ENCODE measurements at places on chromosomes 12 and 14. TPM values are rescaled to one million over a fixed set of nuclear protein-coding genes. Genes with fewer than 3 reads are reported as not detected.
A peak's percentile ranks its signal among the peaks of the same experiment; 100 is the strongest.

GRCh38 chr14:105664691-105665090 lies 138.3 kb downstream of the TMEM121 start:
- DNase-seq, result no peak

DNA sequence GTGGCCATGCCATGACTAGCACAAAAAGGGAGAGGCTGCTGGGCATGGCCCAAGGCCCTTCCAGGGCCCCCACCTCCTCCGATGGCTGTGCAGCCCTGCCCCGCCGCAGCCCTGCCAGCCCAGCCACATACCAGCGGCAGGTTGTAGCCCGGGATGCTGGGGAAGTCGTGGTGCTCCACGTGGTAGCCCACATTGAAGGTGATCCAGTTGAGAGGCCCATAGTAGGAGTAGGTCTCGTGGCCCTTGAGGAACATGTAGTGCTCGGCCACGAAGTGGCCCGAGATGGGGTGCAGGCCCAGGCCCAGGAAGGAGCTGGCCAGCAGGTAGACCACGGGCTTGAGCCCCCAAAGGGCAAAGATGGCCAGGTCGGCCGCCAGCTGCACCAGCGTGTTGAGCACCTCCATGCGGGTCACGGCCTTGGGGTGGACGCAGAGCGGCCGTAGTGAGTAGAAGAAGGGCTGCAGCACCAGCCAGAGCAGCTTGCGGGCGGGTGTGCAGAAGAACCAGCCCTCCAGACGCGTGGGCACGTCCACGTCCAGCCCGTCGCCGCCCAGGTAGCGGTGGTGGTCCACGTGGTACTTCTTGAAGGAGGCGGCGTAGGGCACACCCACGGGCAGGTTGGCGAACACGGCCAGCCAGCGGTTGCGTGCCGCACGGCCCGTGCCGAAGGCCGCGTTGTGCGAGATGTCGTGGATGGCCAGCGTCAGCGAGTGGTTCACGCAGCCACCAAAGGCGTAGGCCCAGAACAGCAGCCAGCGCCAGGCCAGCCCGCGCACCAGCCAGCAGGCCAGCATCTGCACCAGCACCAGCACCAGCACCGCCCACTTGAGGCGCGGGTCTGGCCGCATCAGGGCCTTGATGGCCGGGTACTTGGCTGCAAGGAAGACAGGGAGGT lies 10.4 kb downstream of the DEGS2 start:
- DNase-seq, result no peak

DNA sequence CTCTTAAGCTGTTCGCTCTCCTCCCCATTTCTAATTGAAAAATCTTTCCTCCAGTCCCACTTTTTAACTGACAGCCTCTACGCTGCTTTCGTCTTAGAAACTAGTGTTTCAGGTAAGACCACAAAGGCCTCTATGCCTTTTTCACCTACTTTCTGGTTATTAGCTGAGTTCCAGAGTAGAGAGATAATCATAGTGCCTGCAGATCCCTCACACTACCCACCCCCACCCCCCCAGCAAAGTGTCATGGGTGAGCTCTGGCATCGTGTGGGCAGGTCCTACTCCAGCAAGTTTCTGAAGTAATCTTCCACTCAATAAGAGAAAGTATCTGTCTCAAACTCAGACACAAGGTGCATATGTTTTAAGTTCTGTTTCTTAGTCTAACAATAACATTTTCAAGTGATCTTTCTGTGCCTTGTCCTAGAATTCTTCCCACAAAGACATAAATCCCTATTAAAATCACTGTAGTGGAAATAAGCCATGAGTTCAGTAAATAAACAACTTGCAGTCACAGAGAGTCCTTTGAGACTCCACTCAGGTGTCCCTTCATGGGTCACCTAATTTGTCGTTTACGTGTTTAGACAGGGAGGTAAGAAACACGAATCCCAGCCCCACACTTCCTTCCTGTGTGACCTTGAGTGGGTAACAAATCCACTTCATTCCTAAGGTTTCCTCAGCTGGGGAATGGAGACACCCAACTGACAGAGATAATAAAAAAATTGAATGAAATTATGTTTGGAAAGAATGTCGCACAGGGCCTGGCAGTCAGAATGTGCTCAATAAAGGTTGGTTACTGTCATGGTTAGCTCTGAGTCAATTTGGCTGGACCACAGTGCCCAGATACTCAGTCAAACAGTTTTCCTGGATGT lies 228.9 kb upstream of the CAND1 start:
- peak; percentile 1 for DNase-seq

GRCh38 chr12:50404307-50404706 lies 3.6 kb downstream of the LARP4 start:
- no peak for DNase-seq

DNA sequence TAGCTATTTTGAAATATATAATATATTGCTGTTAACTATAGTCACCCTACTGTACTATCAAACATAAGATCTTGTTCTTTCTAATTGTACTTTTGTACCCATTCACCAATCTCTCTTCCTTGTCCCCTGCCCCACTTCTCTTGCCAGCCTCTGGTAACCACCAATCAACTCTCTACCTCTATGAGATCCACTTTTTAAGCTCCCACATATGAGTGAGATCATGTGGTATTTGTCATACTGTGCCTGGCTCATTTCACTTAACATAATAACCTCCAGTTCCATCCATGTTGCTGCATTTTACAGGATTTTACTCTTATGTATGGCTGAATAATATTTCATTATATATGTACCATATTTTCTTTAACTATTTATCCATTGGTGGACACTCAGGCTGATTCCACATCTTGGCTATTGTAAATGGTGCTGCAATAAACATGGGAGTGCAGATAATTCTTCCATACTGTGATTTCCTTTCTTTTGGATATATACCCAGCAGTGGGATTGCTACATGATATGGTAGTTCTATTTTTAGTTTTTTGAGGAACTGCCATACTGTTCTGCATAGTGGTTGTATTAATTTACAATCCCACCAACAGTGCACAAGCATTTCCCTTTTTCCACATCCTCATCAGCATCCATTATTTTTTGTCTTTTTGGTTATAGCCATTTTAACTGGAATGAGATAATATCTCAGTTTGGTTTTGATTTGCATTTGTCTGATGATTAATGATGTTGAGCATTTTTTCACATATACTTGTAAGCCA lies 33.5 kb upstream of the SPIC start:
- no peak for DNase-seq

DNA sequence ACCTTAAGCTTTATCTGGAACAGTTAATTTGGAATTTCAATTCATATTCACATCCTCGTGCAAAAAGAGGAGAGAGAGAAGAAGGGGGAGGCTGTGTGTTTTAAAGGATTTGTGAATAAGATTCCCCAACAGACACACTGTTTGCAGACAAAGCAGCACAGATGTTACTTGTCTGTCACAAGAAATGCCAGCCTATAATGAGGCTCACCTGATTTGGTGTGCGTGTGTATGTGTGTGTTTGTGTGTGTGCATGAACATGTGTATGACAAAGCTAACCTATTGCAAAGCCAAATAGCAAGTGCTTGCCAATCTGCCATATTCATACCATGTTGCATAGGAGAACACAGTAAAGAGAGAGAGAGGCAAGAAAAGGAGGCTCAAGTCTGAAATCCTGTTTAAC lies 361.6 kb upstream of the NOVA1 start:
- no peak for DNase-seq

- DNase-seq, result no peak
Observed at GRCh38 chr12:44157359-44157758, 321.5 kb downstream of the TMEM117 start.

- no peak for DNase-seq
Observed at GRCh38 chr12:32559434-32559833, 119.7 kb upstream of the DNM1L start.

DNA sequence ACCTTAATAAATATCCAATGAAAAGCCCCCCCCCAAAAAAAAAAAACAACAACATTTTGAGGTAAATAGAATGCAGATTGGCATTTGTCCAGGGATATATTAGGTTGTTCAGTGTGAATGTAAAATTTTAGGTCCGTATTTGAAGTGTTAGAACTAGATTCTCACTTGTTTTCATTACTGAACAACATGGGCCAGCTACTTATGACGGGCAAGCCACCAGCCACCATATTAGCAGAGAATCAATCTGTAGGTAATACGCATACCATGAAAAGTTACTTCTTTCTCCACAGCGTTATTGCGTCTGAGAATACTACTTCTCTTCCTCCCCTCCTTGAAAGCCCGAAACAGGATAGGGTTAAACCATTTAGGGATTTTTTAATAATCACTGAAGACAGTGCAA lies 5.4 kb downstream of the FLRT2 start:
- peak; percentile 35 for DNase-seq

- peak; percentile 85 for DNase-seq
Observed at GRCh38 chr12:114136631-114137030, 170.5 kb upstream of the RBM19 start.

TRAFD1 gene
- total RNA-seq, result 37.0 TPM

IFT43 gene
- total RNA-seq, result 22.0 TPM

POTEM gene
- total RNA-seq, result not detected

HOXC10 gene
- not detected for total RNA-seq

PPP1R12A gene
- total RNA-seq, result 179 TPM

All from tongue (tissue), 3 donors.